ENCODE measurements at places on chromosomes 13 and 19. TPM values are rescaled to one million over a fixed set of nuclear protein-coding genes. Genes with fewer than 3 reads are reported as not detected.
A peak's percentile ranks its signal among the peaks of the same experiment; 100 is the strongest.

The ZNF837 gene
- 2.0 TPM for total RNA-seq

The ZNF729 gene
- not detected for total RNA-seq

The CYP2A7 gene
- not detected for total RNA-seq

GRCh38 chr13:99855526-99856420, 115.8 kb downstream of the ZIC5 start:
- peaks cover 21% of the 10 kb centered on the region for H3K4me1 ChIP-seq
- H3K4me3 ChIP-seq, result no peak overlapping the region
- no peak overlapping the region for H3K27ac ChIP-seq
- peaks cover 6% of the 10 kb centered on the region for H3K36me3 ChIP-seq
- no peak for DNase-seq

DNA sequence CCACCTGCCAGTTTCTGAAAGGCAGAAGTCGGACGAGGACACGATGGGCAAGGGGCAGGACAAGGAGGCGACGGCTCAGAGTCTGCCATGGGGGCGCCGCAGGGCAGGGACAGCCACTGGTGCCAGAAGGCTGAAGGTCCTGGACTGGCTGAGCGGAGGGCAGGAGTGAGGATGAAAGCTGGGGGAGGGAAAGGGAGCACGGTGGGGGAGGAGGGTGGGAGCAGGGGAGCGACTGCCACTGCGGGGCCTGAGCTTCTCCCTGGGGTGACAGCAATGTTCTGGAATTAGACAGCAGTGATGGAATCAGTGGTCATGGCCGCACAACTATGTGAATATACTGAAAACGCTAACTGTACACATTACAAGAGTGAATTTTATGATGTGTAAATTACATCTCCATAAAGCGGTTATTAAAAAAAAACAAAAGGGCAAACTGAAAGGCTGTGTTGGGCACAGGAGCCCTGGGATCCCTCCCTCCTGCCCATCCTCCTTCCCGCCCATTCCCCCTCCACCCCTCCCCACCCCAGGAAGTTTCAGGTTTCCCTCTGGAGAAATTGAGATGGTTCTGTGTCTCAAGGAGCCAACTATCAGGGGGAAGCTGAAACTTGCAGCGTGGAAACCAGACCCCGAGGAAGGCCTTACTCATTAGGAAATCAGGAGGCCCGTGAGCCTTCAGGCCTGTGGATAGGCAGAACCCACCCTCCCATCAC, 15.9 kb downstream of the MLLT1 start:
- H3K36me3 ChIP-seq, result peaks cover 23% of the 10 kb centered on the region
- no peaks in the 10 kb centered on the region for H3K27me3 ChIP-seq
- no peak overlapping the region for H3K4me3 ChIP-seq
- no peak for DNase-seq
- H3K4me1 ChIP-seq, result peaks cover 10% of the 10 kb centered on the region

DNA sequence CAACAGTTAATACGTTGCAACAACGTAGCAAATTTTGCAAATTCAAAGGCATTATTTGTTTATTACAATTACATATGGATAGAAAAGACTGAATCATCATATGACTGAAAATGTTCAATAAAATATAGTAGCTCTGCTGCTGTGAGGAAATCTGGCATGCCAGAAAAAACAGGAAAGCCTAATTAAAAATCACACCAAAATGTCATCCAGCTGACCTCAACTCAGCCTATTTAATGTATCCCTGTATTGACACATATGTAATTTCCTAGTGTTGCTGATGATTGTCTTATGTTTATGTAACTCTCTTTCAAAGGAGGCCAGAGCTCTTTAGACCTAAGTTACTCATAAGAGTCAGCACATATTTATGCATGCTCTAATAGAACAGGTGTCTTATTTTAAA, 495.0 kb downstream of the PCDH17 start:
- H3K4me1 ChIP-seq, result no peaks in the 10 kb centered on the region
- no peaks in the 10 kb centered on the region for H3K36me3 ChIP-seq
- no peaks in the 10 kb centered on the region for H3K27me3 ChIP-seq

GRCh38 chr13:43782686-43783085, 4.1 kb downstream of the ENOX1 start:
- no peak overlapping the region for H3K4me3 ChIP-seq
- H3K4me1 ChIP-seq, result peaks cover 2% of the 10 kb centered on the region

- no peaks in the 10 kb centered on the region for H3K27me3 ChIP-seq
- H3K36me3 ChIP-seq, result peaks cover 88% of the 10 kb centered on the region
- H3K27ac ChIP-seq, result peak overlapping the region; percentile 88
- H3K4me1 ChIP-seq, result peaks cover 28% of the 10 kb centered on the region
Observed at GRCh38 chr19:58003174-58003828, 681 bp upstream of the ZNF606 start.

DNA sequence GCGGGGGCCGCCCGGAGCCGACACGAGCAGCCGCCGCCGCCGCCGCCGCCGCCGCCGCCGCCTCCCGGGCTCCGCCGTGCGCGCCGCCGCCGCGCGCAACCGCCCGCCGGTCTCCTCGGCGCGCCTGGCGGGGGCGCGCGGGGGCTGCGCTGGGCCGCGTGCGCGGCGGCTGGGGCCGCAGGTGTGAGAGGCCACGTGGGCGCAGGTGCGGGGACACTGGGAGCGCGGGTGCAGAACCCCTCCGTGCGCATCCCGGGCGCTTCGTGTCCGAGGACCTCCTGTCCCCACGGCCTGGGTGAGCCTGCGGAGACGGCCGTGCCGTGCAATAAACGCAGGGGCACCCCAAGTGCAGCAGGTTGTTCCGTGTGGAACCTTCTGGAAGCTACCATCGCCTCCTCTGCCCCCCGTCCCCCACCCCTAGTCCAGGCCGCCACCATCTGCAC, at the start of gene LINGO3:
Gene LINGO3, minus strand, starts transcription at position 41 of the 443 bp plus-strand sequence. CDS start 16,378 bp downstream, outside the sequence.
- no peak within 1 kb of the TSS for H3K27ac ChIP-seq
- no peaks in the 10 kb centered on the region for H3K36me3 ChIP-seq
- H3K4me3 ChIP-seq, result no peak within 1 kb of the TSS
- peaks cover 86% of the 10 kb centered on the region for H3K27me3 ChIP-seq
- peaks cover 4% of the 10 kb centered on the region for H3K4me1 ChIP-seq

- H3K27ac ChIP-seq, result no peak overlapping the region
- H3K36me3 ChIP-seq, result no peaks in the 10 kb centered on the region
- DNase-seq, result no peak
- no peak overlapping the region for H3K4me3 ChIP-seq
Observed at GRCh38 chr13:57409121-57409520, 222.4 kb upstream of the PCDH17 start.

All from activated naive CD8-positive, alpha-beta T cell treated with anti-CD3 and anti-CD28 coated beads for 36 hours (primary cell).